ENCODE measurements at places on chromosomes 7 and 10.

- no peak for DNase-seq
Measured at GRCh38 chr7:151008511-151009323, 15.6 kb downstream of the ATG9B start.

DNA sequence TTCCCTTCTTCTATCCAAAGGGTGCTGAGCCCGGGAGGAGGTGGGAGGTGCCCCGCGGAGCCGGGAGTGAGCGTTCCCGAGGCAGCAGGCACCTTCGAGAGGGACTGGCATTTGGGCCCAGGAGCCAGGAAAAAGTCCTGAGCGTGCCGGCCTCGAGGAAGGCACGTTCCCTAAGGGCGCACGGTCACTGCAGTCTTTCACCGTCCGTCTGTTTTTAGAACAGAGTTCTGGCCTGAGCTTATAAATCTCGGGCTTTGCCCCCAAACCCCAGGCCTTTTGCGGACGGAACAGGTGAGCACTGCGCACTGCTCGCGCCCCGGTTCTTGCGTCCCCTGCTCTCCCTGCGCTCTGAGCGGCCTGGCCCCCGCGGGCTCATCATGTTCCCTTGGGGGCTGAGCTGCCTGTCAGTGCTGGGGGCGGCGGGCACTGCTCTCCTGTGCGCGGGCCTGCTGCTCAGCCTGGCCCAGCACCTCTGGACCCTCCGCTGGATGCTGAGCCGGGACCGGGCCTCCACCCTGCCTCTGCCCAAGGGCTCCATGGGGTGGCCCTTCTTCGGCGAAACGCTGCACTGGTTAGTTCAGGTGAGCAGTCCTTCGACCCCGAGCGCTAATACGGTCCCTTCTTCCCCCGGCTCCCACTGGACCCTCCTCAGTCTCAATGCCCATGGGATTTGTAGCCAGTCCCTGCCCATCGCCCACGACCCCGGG lies 442 bp downstream of the CYP26C1 start:
- DNase-seq: no peak

DNA sequence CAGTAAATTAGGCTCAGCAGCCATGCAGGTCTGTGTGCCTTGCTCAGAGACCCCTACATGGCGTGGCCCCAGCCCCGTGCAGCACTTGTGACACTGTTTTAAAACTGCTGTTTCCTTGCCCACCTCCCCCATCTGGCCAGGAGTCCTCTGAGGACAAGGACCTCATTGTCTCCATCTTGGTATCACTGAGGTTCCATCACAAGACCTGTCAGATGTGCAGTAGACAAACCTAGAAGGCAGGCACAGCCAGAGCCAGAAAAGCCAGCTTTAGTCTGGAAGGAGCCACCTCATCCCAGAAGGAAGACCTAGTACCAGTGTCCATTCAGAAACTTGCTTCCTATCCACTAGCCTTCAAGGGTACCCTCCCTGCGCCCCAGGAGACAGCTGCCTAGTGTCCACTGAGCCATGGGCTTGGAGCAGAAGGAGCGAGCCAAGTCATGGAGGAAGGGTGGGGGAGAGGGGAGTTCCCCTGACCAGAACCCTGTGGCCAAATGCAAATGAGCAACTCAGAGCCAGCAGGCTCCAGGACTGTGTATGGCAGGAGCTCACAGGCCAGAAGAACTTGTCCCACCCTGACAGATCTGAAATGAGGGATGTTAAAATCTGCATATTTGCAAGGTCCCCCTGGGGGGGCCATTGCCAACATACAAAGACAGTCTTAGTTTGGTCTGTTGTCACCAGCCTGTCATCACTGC lies 176.1 kb downstream of the SH3PXD2A start:
- no peak for DNase-seq

- no peak for DNase-seq
Measured at GRCh38 chr7:156014201-156014600, 201.9 kb upstream of the SHH start.

DNA sequence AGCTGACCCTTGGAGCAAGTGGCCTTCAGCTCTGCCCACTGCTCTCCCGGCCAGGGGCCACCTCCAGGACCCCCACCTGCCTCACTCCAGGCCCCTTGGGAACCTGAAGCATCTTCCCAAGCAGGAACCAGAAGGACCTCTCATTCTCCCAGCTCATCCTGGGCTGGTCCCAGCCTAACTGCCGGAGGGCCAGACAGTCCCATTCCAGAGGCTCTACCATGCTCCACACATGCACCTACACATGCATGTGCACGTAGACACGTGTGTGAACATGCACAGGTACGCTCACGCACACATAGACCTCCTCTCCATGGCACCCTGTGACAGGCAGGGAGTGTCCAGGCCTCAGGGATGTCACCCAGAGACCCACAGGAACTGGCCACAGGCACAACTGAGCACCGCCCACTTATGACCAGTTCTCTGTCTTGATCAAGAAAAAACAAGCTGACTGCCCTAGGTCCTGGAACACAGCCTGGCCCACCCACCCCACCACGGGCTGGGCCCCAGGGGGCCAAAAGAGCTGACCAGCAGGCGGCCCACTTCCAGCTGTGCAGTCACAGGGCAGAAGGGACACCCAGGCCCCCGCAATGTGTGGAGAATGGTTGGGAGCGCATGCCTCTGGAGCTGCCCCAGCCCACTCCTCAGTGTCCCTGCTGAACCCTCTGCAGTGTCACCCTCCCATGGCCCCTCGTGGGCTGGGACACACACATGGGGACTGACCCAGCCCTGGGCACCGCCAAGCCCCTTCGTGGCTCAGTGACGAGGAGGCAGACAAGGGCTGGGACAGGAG lies 43.4 kb downstream of the CAMK2B start:
- no peak for DNase-seq

DNA sequence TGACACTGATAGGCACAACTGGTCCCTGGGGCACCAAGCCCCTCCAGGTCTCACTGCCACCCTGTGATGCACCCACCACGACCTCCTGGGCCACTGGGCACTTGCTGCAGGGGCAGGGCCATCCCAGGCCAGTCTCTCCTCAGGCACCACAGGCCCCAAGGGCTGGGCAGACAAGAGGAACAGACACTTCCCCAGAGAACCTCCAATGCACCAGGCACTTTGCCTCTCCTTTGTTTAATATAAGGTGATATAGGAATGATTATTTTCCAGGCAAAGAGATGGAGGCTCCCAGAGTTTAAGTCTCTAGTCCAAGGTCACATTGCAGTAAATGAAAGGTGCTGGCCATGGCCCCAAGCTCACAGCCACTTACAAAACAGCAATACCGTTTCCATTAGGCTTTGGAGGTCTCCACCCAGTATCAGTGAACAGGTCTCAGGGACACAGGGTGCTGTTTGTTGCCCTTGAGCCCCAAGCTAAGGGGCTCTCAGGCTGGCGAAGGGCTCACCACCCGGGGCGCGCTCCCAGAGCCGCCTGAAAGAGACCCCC lies 4.5 kb downstream of the DEPP1 start:
- no peak for DNase-seq

All from GM12864 (cell line).